Esophagus squamous epithelium (tissue), 5 donors: ENCODE measurements at places on chromosomes 5 and 9.

GRCh38 chr9:100452894-100453293 lies 20.1 kb upstream of the TMEFF1 start:
- DNase-seq, result no peak
- no peak overlapping the region for H3K27ac ChIP-seq
- H3K27me3 ChIP-seq, result no peaks in the 10 kb centered on the region
- no peaks in the 10 kb centered on the region for H3K36me3 ChIP-seq
- no peak overlapping the region for H3K4me3 ChIP-seq

DNA sequence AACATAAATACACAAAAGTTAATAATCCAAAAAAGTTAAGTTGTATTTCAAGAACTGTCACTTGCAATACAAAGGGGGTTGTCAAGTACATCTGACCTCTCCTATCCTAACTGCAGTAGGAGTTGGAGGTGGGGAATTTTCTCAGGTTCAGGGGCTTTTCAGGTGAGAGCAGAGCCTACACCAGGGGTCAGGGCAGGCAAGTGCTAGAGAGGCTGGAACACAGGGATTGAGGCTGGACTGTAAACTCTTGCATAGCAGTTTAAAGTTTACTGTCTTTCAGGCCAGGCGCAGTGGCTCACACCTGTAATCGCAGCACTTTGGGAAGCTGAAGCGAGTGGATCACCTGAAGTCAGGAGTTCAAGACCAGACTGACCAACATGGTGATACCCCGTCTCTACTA lies 25.4 kb upstream of the RASGRF2 start:
- H3K27me3 ChIP-seq, result no peaks in the 10 kb centered on the region
- DNase-seq, result no peak
- no peak overlapping the region for H3K4me3 ChIP-seq

GRCh38 chr5:141637767-141638419 lies 1.1 kb downstream of the RELL2 start:
- H3K36me3 ChIP-seq, result no peaks in the 10 kb centered on the region
- H3K4me1 ChIP-seq, result peaks cover 46% of the 10 kb centered on the region
- no peaks in the 10 kb centered on the region for H3K27me3 ChIP-seq
- DNase-seq, result peak; percentile 30

GRCh38 chr5:76716456-76717157 lies 681 bp downstream of the F2R start:
- H3K4me3 ChIP-seq, result peak overlapping the region; percentile 66
- H3K27ac ChIP-seq, result peak overlapping the region; percentile 53
- H3K36me3 ChIP-seq, result no peaks in the 10 kb centered on the region
- H3K4me1 ChIP-seq, result peaks cover 4% of the 10 kb centered on the region

- H3K27me3 ChIP-seq, result no peaks in the 10 kb centered on the region
- H3K4me3 ChIP-seq, result no peak overlapping the region
- H3K36me3 ChIP-seq, result no peaks in the 10 kb centered on the region
- DNase-seq, result no peak
- H3K4me1 ChIP-seq, result no peaks in the 10 kb centered on the region
Observed at GRCh38 chr5:111280282-111280951, 56.2 kb downstream of the CAMK4 start.

DNA sequence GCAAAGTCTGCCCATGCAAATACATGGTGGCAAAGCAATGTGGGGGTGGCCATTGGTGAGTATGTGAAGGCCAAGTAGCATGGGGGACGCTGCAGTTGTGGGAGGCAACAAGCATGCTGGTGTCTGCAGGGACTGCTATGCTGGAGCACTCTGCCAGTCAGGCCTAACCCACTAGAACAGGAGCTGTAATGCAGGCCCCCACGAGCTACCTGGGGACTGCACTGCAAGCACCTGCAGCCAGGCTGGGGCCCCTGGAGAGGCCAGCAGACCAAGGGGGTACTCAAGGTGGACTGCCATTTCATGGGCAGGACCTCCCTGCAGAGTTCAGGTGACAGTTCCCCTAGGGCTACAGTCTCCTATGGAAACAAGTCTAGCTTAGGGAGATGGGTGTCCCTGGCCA lies 183.8 kb upstream of the PDE4D start:
- H3K27me3 ChIP-seq, result no peaks in the 10 kb centered on the region
- no peaks in the 10 kb centered on the region for H3K4me1 ChIP-seq
- H3K36me3 ChIP-seq, result no peaks in the 10 kb centered on the region
- DNase-seq, result no peak
- no peak overlapping the region for H3K27ac ChIP-seq

DNA sequence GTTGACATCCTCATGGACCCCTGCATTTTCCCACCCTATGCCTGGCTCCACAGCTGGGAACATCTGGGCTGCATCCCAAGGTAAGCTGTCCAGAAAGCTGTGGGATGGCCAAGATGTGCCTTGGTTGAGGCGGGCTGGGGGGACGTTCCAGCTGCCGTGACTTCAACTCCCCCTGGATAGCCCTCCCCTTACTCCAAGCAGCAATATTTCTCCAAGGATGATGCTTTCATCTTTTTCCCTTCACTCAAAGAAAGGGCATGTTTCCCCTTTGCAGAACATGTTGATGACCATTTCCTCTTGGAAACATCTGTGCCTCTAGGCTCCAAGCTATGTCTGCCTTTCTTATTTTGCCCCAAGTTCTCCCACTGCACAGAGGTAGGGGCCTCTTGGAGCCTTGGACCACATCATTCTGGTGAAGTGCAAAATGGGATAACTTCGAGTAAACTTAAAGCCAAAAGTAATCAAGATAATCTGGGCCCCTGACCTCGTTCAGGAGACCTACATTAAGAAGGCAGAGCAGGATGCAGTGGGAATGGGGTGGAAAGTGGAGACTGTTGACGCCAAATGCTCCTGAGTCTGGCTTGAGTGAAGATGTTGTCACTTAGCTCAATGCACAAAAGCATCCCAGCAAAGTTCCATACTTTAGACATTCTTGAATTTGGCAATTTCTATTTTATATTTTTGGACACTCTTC lies 175.2 kb downstream of the GAS1 start:
- H3K4me1 ChIP-seq, result no peaks in the 10 kb centered on the region
- no peak for DNase-seq
- no peak overlapping the region for H3K4me3 ChIP-seq
- no peaks in the 10 kb centered on the region for H3K36me3 ChIP-seq

GRCh38 chr9:133107961-133108793 lies 12.9 kb downstream of the RALGDS start:
- no peaks in the 10 kb centered on the region for H3K27me3 ChIP-seq
- H3K4me3 ChIP-seq, result no peak overlapping the region
- H3K4me1 ChIP-seq, result peaks cover 26% of the 10 kb centered on the region
- no peak for DNase-seq
- H3K36me3 ChIP-seq, result peaks cover 50% of the 10 kb centered on the region

DNA sequence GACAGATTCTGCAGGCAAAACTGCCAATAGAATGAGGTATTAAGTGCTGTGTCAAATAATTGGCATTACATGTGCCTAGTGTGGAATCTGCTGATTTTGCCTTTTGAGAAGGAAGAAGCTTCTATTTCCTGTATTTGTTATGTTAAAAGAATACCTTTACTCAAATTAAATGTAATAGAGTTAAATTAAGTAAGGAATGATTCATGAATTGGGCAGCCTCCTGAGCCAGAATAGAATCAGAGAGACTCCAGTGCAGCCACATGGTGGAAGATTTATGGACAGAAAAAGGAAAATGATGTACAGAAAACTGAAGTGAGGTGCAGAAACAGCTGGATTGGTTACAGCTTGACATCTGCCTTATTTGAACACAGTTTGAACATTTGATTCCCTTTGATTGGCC lies 464.4 kb upstream of the SEMA6A start:
- H3K4me1 ChIP-seq, result no peaks in the 10 kb centered on the region
- no peaks in the 10 kb centered on the region for H3K36me3 ChIP-seq
- no peak for DNase-seq
- no peak overlapping the region for H3K4me3 ChIP-seq
- no peak overlapping the region for H3K27ac ChIP-seq
- H3K27me3 ChIP-seq, result no peaks in the 10 kb centered on the region

- peaks cover 50% of the 10 kb centered on the region for H3K27me3 ChIP-seq
- H3K4me3 ChIP-seq, result no peak overlapping the region
- DNase-seq, result no peak
Observed at GRCh38 chr9:36884721-36885120, 149.3 kb downstream of the PAX5 start.

DNA sequence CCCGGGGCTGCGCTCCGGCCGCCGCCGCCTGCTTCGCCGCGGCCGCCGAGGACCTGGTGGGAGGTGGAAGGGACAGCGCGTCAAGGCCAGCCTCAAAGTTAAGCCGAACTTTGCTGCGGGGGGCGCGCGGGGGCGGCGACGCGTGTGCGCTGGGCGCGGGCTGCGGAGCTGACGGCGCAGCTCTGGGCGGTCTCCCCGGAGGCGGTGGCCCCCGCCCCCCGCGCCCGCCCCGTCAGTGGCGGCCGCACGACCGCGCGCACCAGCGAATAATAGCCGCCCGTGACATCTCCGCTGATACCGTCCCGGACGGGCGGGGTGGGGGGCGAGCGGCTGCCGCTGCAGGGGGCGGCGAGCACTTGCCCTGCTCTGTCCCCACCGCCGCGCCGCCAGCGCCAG lies 579 bp upstream of the FAM78A start:
- H3K27me3 ChIP-seq, result no peaks in the 10 kb centered on the region
- H3K27ac ChIP-seq, result peak overlapping the region; percentile 85
- peak overlapping the region; percentile 50 for H3K4me3 ChIP-seq
- no peaks in the 10 kb centered on the region for H3K36me3 ChIP-seq

- DNase-seq, result no peak
- peaks cover 46% of the 10 kb centered on the region for H3K36me3 ChIP-seq
- peak overlapping the region; percentile 100 for H3K27ac ChIP-seq
- no peaks in the 10 kb centered on the region for H3K27me3 ChIP-seq
- H3K4me1 ChIP-seq, result peaks cover 74% of the 10 kb centered on the region
- peak overlapping the region; percentile 62 for H3K4me3 ChIP-seq
Observed at GRCh38 chr9:33291031-33291397, 698 bp downstream of the NFX1 start.

DNA sequence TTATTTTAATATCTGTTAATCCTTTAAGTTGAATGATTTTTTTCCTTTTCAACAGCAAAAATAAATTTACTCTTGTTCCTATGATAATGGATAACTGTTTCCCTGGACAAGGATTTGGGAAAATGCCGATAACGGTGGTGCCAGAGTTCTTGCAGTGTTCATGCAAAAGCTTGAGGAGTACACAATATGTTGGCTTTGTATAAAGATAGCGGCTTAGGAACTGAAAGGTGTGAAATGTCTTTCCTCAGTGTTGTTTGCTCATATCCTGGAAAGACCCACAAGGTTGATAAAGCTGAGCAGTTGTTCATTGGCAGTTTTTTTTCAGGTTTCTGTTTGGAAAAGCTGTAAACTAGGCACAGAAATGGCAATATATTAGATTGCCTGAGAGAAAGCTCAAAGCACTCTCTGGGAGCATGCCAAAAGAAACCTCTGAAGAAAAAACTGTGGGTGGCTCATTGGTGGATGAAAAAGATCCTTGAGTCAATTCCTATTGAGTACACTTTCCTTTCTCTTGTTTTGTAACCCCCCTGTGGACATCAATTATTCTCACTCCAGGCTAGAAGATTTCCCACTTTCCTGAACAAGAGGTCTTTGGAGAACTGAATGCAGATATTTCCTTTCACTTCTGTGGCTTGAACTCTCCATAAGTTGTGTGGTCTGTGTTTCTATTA lies 117.2 kb upstream of the RGMB start:
- H3K27ac ChIP-seq, result no peak overlapping the region
- no peak overlapping the region for H3K4me3 ChIP-seq
- DNase-seq, result no peak
- no peaks in the 10 kb centered on the region for H3K36me3 ChIP-seq
- no peaks in the 10 kb centered on the region for H3K4me1 ChIP-seq

- no peak overlapping the region for H3K4me3 ChIP-seq
- no peaks in the 10 kb centered on the region for H3K27me3 ChIP-seq
- H3K4me1 ChIP-seq, result peaks cover 33% of the 10 kb centered on the region
- no peak overlapping the region for H3K27ac ChIP-seq
- DNase-seq, result no peak
Observed at GRCh38 chr9:94869415-94869843, 142.9 kb downstream of the AOPEP start.

DNA sequence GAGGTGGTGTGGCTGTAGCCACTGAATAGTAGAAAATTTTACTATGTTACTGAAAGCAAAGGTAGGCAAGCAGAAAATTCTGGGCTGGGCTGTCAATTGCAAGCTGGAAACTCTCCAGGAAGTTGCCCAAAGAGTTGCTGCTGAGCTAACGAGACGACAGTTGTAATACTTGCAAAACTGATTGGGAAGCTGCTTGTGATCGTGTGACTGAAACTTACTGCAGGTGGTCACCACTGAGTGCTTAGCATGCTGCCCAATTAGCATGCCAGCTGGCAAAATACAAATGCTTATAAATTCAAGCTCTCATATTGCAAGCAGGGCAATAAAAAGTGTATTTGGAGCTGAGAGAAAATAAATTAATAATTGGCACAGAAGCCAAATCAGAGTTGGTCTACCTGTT lies 758.5 kb upstream of the EDIL3 start:
- H3K27ac ChIP-seq, result no peak overlapping the region
- H3K4me1 ChIP-seq, result no peaks in the 10 kb centered on the region
- no peaks in the 10 kb centered on the region for H3K27me3 ChIP-seq

DNA sequence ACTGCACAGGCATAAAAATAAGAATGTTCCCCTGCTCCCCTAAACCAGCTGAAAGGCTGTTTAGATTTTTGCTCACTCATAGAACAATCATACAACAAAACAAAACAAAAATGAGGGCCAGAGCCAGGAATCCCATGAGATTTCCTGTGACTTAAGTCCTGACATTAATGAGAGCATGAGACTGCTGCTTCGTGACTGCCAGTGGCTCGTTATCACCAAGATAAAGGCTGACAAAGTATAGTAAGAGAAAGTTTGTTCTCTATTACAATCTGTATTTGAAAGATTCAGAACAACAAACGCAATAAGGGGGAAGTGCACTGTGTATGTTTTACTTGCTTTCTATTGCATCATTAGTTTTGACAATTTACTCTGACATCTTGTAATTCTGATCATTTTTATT lies 837.1 kb upstream of the C9orf72 start:
- no peaks in the 10 kb centered on the region for H3K4me1 ChIP-seq

DNA sequence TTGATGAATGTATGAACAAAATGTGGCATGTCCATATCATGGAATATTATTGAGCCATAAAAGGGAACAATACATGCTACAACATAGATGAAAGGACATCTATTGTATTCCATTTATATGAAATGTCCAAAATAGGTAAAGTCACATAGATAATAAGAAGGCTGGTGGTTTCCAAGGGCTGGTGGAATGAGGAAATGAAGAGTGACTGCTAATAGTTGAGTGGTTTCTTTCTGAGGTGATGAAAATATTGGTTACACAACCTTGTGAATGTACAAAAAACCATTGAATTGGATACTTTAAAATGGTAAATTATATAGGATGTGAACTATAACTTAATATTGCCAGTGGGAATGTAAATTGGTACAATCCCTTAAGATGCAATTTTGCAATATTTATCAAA lies 5.2 kb downstream of the ARSB start:
- H3K27ac ChIP-seq, result no peak overlapping the region
- H3K4me3 ChIP-seq, result no peak overlapping the region
- peaks cover 24% of the 10 kb centered on the region for H3K4me1 ChIP-seq

DNA sequence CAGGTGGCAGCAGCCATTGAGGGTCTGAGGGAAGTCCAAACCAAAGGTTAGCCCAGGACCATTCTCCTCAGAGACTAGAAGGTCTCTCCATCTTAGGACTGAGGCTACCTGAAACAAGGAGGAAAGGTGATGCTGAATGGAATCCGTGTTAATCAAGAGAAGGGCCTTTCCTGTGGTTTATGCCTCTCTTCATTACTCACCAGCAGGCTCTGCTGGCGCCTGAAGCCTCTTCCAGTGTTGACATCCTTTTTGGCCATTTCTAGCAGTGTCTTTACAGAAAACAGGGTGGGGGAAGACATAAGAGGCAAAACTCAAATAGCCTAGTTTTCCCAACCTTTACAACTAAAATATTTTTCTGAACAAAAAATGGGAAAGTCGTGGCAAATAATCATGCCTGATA lies 98.0 kb downstream of the ENC1 start:
- no peak overlapping the region for H3K4me3 ChIP-seq
- no peak for DNase-seq
- no peaks in the 10 kb centered on the region for H3K27me3 ChIP-seq
- H3K27ac ChIP-seq, result no peak overlapping the region
- H3K36me3 ChIP-seq, result no peaks in the 10 kb centered on the region
